ENCODE measurements at places on chromosomes 16 and 17.

DNA sequence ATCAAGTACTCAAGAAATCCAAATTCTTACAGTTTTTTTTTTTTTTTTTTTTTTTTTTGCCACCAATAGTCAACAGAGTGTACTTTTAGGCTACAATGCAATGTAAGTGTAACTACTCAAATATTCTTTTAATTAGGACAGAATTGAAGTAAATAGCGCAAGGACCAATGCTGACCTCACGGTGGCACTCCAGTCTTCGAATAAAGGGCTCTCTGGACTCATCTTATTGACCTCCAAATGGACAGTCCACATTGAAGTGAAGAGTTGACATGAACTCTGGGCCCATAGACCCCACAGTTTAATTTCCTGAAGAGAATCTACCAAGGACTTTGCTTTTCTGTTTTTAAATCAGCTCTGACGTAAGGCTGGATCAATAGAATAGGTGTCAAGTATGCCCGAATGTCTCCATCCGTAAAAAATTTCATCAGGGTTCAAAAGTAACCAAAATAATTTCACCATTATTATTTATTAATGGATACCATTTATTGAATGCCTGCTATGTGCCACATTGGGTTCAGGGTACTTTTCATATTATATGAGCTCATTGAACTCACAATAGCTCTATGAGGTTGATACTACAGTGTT, 7.3 kb upstream of the DDX52 start:
- no peak for DNase-seq

- no peak for DNase-seq
Measured at GRCh38 chr17:75147878-75148546, 6.3 kb downstream of the JPT1 start.

GRCh38 chr16:30896261-30896888, at the start of gene CTF1:
Gene CTF1 (plus strand): TSS chr16:30896614. CDS start chr16:30896644, 30 bp downstream.
- no peak for DNase-seq

GRCh38 chr16:20944861-20945574, 44.4 kb downstream of the LYRM1 start:
- no peak for DNase-seq

GRCh38 chr17:33520426-33521330, 227.6 kb upstream of the ASIC2 start:
- peak; percentile 13 for DNase-seq

DNA sequence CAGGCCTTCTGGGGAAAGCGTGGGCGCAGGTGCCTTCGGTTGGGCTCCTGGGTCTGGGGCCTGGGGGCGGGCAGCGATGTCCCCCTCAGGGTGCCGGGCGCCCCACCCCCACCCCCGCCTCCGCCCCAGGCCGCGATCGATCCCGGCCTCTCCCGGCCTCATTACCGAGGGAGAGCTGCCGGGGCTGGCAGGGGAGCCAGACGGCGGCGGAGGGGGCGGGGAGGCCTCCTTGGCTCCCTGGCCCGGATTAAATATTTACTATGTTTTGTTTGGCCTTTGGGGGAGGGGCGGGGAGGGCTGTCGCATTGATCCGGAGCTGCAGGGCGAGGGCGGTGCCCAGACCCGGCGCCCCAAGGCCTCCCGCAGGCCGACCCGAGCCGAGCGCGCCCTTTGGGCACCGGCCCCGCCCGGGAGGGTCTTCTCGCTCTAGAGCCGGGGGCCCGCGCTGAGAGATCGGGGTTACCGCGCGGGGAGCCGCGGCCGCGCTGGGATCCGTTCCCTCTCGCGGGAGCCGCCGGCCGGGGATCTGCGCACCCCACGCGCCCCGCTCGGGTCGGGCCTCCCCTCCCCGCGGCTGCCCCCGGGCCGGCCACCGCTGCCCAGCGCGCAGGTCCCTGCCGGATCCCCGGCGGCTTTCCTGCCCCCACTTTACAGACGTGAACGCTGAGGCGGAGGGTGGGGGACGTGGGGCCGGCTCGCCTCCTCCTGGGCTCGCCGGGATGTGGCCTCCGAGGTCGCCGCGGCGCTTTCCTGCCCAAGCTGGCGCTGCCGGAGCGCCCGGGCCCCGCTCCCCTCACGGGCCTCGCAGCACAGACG, 27.0 kb downstream of the RTN4RL1 start:
- DNase-seq: no peak

DNA sequence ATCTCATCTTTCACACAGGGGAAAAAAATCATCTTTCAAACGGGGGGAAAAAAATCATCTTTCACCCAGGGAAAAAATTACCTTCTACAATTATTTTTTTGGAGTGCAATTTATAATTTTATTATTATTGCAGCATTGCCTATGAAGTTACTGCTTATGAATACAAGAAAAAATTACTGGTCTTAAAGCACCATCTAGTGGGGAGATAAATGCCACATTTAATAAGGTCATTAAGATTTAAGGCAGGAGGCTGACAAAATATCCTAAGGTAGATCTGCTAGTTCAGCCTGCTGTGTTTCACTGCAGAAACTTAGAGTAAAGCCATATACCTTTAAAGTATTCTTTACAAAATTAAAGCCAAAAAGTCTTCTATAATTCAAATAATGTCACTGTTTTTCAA, 13.7 kb downstream of the SHCBP1 start:
- no peak for DNase-seq

GRCh38 chr16:2152695-2153506, 2.7 kb upstream of the TRAF7 start:
- no peak for DNase-seq

DNA sequence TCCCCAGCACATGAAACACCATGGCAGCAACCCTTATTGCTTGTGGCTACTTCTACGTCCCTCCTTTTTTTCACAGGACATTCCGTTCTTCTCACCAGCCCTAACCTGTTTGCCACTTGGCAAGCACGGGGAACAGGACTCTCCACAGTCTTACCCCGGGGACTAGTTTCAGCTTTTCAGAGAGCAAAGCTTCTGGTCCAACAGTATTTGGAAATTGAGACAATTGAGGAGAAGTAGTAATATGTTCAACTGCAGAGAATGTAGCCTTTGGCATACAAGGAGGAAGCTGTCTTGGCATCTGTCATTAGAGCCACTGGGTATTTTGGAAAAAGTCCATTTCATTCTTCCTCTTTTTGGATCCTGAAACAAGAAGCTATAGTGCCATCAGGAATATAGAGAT, 65.7 kb downstream of the MAP2K6 start:
- no peak for DNase-seq

DNA sequence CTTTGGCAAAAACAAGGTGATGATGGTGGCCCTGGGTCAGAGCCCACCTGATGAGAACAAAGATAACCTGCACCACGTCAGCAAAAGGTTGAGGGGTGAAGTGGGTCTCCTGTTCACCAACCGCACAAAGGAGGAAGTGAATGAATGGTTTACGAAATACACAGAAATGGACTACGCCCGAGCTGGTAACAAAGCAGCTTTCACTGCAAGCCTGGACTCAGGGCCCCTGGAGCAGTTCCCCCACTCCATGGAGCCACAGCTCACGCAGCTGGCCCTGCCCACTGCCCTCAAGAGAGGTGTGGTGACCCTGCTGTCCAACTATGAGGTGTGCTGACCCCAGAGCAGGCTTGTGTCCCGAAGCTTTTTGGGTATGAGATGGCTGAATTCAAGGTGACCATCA, 29.7 kb upstream of the DLX4 start:
- DNase-seq: no peak

GRCh38 chr17:3766779-3767178, 34.2 kb downstream of the ITGAE start:
- no peak for DNase-seq

DNA sequence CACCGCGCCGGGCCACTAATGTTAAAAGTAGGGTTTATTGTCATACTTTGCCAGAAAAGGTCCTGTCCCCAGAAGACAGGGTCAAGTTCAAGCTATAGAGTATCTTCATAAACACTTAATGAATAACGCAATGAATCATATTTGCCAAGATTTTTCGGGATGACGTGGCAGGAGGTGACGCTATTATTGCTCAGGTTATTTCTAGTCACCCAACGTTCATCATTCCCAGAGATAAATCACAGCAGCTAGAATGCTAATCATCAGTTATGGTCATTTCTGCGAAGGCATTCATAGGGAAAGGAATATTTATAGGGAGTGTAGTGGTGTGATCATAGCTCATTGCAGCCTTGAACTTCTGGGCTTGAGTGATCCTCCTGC, 2.0 kb downstream of the TMC5 start:
- DNase-seq: no peak

DNA sequence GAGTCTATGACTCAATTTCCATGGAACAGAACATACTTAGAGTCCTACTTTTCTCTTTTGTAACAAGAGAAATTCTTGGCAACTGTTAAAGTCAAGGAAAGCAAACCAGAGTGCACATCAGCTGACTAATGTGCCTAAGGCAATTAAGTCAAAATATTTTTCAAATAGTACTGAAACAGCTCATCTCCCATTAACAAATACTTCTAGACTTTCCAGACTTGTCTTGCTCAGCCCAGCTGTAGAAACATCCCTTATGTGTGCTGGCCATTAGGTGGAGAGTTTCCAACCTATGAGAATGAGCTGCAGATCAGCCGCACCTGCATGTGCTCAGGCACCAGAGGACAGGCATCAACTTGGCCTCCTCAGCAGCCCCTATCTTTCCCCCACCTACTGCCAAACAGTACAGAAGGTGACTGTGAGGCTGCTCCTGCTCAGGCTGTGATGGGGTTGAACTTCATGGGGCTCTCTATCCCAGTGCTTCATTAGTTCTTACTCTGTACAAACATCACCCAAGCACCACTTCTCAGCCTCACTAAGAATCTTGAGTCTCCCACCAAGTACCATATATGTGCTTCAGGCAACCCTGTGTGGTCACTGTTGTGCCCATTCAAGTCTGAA, 32.2 kb downstream of the TEX2 start:
- no peak for DNase-seq

- no peak for DNase-seq
Measured at GRCh38 chr17:53092072-53092471, 730.7 kb upstream of the KIF2B start.

- no peak for DNase-seq
Measured at GRCh38 chr17:43614561-43614960, 47.2 kb downstream of the MEOX1 start.

DNA sequence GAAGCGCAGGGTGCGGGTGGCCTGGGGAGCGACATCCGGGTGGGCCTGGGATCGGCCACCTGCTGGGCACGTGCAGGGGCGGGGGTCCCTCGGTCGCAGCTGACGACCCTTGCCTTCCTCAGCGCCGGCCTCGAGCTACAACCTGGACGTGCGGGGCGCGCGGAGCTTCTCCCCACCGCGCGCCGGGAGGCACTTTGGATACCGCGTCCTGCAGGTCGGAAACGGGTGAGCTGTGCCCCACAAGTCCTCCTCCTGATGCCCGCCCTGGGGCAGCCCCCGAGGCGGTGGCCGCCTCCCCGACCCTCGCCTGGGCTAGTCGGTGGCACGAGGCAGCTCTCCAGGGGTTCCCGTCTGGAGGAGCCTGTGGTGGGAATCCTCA, 1.5 kb downstream of the ITGAL start:
- no peak for DNase-seq

- no peak for DNase-seq
Measured at GRCh38 chr16:50367777-50368409, 895 bp downstream of the BRD7 start.

DNA sequence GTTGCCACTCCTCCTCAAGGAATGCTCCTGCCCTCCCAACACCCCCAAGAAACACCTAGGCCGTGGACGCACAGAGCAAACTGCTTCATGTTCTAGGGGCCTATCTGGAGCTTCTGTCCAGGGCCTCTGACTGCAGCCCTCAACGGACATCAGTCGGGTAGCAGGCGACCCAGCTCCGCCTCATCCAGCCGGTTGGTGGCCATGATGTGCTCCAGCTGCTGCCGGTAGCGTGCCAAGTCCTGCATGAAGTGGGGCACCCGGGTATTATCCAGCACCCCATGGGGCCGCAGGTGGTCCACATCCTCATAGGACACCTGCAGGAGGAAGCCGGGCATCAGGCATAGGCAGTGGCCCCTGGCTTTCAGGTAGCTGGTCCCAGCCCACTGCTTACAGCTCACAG, 6.3 kb downstream of the NOL3 start:
- DNase-seq: no peak

GRCh38 chr16:57007530-57007929, 18.2 kb downstream of the NLRC5 start:
- DNase-seq: no peak

DNA sequence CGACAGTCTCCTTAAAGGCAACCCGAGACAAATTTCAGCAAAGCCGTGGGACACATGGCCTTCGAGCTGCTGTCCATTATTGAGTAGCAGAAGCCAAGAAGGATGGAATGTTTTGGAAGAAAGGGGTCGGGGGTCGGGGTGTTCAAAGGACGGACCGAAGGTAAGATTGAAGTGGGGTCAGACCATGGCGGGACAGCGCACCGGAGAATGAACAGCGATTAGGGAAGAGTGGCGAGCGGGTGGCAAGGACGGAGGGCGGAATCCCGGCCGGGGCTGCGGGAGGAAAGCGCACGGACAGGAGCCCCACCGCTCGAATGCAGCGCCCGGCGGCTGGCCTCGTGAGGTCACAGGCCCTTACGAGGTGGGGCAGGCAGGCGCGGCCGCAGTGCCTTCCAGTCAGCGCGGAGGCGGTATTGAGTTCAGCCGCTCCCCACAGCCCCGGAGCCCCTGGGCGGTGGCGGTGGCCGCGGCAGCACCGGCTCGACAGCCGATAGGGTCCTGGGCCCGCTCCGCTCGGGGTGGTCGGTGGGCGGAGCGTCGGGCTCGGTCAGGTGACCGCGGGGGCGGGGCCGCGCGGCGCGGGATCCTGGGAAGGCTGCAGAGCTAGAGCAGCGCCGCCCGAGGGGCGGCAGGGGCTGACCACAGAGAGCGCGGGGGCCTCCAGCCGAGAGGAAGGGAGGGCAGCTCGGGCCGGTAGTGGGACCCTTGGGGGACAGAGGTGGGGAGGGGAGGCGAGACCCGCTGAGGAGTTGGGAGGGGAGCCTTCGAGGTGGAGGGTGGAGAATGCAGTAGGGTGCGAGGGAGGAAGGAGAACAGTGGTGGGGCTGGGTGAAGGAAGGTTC, at the start of gene EFCAB13:
Gene EFCAB13, plus strand, starts transcription at position 574 of the 842 bp plus-strand sequence. CDS start 4,399 bp downstream, outside the sequence.
- peak; percentile 69 for DNase-seq

- no peak for DNase-seq
Measured at GRCh38 chr17:19986941-19987861, 9.6 kb upstream of the AKAP10 start.

GRCh38 chr17:60355663-60356594, 36.0 kb downstream of the USP32 start:
- no peak for DNase-seq

- no peak for DNase-seq
Measured at GRCh38 chr16:84823484-84823883, 3.7 kb downstream of the CRISPLD2 start.

DNA sequence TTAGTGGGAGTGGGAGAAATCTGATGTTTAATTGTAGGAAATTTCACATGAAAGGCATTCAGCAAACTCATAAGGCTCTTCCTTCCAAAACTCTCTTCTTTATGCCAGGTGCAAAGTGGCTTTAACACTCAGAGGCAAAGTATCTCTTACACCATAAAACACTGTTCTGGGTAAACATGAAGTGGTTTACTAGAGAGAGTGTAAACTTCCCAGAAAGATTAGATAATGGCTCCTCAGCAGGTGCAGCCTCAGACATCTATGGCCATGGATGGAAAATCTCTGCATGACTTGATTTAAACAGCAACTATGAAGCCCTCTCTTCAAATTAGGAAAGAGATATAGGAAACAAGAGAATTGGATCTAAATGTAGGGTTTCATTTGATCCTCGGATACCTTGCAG, 583.1 kb upstream of the SALL1 start:
- DNase-seq: no peak

GRCh38 chr17:52027081-52027480, 131.4 kb downstream of the CA10 start:
- no peak for DNase-seq

- DNase-seq: no peak
Measured at GRCh38 chr16:75048530-75048929, 49.7 kb downstream of the ZNRF1 start.

- no peak for DNase-seq
Measured at GRCh38 chr17:17269926-17270773, 10.9 kb downstream of the COPS3 start.

GRCh38 chr17:79733692-79734070, 2.9 kb downstream of the ENPP7 start:
- DNase-seq: no peak

All from activated CD8-positive, alpha-beta memory T cell treated with anti-CD3 and anti-CD28 coated beads for 1 hour (primary cell).